ENCODE measurements at places on chromosomes 11 and 22.

DNA sequence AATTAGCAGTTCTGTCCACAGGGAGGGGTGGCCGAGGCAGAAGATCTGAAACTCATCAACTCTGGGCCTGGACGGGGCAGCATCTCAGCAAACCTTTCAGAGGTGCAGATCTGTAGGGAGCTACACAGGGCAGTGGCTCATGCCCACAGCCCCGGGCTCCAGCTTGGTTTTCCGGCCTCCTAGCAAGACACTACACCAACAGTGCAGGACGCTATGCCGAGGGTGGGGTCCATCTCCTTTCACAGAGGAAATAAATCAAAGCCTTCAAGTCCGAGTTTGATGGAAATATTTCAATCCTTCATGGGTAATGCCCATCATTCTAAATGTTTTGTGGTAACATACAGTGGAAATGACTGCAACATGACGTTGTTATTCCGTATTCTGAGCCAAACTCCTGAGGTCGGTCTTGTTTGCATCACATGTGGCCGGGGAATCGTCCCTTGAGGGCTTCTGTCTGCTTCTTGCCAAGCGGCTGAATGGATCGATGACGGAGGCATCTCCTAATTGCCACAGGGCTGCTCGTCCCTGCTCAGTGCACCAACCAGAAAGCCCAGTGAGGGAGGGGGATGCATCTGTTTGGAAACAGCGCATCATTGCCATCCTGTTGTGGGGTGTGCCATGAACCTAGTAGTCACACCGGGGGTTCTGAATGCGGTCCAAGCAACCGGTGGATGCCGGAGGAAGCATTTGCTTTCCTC lies 30.0 kb downstream of the LINC01488 start:
- DNase-seq: no peak

DNA sequence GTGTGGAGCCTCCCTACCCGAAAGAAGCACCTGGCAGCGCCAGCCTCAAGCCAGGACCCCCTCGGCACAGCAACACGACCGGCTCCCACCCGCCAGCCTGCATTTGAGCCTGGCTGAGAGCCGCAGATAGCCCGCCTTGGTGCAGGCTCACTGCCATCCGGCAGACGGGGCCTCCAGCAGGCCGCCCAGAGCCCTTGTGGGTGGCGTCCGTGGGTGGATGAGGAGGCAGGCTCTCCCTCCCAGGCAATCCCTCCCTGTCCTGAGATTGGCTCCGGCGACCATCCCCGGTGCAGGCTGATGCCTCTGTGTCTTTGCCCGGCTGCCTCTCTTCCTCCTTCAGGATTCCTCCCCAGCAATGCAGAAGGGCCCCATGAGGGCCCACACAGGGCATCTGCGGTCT lies 1527.9 kb downstream of the BRD1 start:
- DNase-seq: no peak

DNA sequence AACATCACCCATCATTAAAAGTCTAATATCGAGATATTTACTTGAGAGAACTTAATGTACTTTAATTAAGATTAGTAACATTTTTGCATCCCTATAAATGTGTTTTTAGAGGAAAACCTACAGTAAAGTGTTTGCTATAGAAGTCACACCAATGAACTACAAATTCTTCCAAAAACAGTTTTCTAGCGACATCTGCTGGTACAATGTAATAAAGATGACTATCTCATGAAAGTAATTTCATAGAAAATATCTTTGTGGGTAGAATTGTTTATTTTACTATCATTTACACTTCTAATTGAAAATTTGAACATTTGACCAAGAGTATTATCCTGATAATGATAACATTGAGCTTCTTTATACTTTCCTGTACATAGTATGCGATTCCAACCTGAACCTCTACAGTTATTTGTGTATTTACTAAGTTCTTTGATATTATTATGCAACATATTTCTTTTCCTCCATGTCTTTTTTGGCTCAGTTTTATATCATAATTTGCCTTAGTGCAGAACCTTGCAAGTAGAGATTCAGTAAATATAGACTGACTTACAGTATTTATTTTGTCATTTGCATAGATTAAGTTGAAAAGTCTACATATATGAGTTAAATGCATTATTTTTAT lies 252.7 kb downstream of the TMEM135 start:
- no peak for DNase-seq

- no peak for DNase-seq
These were observed 7.7 kb downstream of the TMPRSS13 start for GRCh38 chr11:117921456-117921855.

DNA sequence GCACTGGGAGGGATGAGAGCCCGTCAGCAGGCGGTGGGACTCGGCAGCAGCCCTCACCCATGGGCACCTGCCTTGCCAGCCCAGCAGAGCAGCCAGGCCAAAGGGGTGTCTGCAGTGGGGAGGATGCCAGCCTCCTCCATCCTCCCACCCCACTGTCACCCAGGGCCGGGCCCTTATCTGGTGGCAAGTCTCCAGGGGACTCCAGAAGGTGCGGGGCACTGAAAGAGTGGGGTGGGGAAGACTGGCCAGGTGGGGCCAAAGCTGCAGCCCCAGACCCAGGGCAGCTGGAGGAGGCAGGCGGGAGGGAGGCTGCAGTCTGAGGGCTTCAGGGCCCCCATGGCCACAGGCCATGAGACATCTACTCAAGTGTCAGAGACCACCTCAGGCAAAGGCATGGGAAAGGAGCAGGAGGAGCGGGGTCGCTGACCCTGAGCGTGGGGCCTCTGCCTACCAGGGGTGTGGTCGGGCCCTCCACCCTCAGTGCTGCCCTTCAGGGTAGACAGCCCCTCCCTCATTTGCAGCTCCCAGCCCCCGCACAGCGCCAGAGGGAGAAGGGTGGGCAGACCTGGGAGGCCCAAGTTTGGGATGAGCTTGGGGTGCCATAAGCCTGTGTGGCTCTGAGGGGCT lies 3.5 kb downstream of the DGCR6L start:
- no peak for DNase-seq

DNA sequence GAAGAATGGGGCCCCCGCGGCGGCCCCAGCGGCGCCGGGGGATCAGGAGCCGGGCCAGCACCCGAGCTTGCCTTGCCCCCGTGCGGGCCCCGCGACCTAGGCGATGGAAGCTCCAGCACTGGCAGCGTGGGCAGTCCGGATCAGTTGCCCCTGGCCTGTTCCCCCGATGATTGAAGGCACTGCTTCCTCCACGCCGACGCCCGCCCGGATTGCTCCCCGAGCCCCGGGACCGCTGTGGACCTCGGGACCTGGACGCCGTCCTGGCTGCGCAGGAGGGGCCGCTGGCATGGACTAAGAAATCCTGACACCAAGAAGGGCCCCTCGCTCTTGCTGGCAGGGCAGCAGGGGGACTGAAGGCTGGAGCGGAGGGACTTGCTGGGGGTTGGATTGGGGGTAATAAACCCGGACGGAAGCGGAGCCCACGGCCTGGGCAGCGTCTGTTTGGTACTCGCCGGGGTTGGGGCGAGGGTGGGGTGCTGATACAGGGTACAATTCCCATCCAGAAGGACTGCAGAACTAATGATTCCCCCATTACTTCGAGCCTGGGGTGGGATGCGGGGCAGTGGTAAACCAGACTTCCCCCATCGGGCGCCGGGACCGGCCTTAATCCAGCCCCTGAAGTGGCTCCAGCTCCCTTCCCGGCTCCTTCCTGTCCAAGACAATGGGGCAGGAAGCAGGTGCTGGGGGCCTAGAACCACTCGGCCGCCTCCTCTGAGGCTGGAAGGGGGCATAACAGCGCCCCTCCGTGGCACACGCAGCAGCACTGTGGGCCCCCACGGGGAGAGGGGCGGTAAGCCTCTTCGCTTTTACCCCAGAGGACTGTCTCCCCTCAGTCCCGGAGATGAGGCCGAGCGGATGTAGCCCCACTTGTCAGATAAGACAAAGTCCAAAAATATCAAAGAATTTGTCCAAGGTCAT lies 1.0 kb downstream of the CCDC85B start:
- DNase-seq: no peak

GRCh38 chr22:31882971-31883370 lies 61.4 kb upstream of the YWHAH start:
- no peak for DNase-seq

DNA sequence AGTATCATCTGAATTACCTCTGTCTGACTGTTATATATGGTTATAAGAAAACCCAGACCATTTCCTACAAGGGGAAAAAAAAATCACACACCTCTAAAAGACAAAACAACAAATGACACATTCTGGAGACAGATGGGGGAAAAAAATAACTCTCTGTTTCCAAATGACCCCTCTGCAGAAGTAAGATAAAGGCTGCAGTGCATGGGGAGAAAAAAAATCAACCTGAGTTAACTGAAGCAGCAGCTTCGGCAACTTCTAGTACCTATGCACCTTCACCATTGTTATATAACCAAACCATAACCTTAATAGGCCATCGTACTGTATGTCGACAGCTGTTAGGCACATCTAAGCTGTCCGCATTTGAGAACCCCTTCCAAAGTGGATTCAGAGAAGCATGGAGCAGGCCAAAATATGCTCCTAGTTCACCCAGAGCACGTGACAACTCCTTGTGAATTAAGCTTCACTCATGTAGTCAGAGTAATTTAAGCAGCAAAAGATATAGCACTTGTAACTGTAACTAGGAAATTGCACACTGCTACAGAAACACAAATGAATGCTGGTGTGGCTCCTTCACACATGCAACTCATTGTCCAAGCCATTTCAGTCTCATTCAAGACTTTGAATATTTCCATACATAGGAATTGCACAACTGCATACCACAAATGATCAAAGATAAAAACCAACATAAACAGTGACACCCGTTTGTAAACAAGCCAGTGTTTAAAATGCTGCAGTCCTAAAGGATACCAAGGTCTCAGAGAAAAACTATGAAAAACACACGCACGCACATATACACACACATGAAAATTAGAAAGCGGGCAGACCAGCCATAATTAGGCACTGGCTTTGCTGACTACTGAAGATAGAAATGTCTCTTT lies 2.7 kb downstream of the SIK3 start:
- no peak for DNase-seq

DNA sequence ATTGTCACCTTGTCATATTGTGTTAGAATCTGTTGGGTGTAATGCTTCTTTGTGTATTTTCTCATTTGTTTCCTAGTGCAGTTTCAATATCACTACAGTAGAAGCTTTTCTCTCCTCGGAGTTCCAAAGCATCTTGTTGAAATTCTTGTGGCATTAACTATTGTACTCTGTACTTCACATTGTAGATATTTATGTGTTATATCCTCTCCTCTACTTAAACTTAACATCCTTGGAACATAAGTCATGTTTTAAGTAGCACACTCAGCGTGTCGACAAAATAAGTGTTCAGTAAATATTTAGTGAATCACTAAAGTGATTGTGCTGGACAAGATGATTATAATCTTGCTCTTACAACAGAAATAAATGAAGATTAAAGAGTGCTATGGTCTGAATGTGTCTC lies 201.7 kb downstream of the ARHGAP42 start:
- DNase-seq: no peak

DNA sequence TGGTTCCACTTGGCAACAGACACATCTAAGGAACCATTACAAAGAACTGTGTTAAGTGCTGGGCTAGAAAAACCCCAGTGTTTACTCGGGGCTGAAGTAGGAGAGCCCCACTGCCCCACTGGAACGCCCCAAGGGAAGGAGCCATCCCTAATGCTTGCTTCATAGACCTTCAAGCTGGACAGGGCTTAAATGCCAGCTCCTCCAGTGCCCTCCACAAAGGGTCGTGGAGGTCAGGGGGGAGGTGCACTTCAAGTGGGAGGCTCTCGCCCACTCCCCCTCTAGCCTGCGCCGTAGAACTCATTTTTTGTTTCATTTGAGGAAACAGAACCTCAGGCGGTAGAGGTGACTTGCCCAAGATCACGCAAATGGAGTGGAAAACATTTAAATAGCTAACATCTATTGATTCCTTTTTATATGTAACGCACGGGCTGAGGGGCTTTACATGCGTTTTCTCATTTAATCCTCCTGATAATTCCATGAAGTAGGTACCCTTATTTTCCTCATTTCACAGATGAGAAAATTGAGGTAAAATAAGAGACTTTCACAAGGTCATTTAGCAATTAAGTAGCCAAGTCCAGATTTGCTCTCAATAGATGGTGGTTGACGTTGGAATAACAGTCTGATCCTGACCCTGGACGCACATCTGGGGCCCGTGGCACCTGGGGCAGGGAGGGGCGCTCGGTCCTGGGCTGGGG lies 545 bp upstream of the ZDHHC13 start:
- no peak for DNase-seq

- no peak for DNase-seq
These were observed 11.5 kb upstream of the FUT4 start for GRCh38 chr11:94532211-94532610.
